Fibroblast of the aortic adventitia (primary cell): ENCODE measurements at places on chromosomes 13 and 19. TPM values are rescaled to one million over a fixed set of nuclear protein-coding genes. Genes with fewer than 3 reads are reported as not detected.

The RBM26 gene
- 28.1 and 48.0 TPM in 2 replicates for total RNA-seq

The LRRC8E gene
- 2.1 and 5.2 TPM in 2 replicates for total RNA-seq

The NLRP4 gene
- total RNA-seq: not detected in 2 replicates

The C19orf73 gene
- 0.41 and 0.54 TPM in 2 replicates for total RNA-seq

The MRPS12 gene
- 11.6 and 20.2 TPM in 2 replicates for total RNA-seq

The RGCC gene
- total RNA-seq: 1.1 and 1.6 TPM in 2 replicates

The PSG2 gene
- 0.27 TPM in 1 of 2 replicates, not detected in the other for total RNA-seq

The LILRA1 gene
- total RNA-seq: not detected in 2 replicates

The ONECUT3 gene
- not detected in 2 replicates for total RNA-seq

The OVOL3 gene
- total RNA-seq: not detected in 2 replicates

The ZIM2 gene
- total RNA-seq: not detected in 2 replicates

The TPTE2 gene
- not detected in 2 replicates for total RNA-seq
